Brain (organoid and tissue), 16 donors: ENCODE measurements at places on chromosomes 6 and 20. TPM values are rescaled to one million over a fixed set of nuclear protein-coding genes. Genes with fewer than 3 reads are reported as not detected.

DNA sequence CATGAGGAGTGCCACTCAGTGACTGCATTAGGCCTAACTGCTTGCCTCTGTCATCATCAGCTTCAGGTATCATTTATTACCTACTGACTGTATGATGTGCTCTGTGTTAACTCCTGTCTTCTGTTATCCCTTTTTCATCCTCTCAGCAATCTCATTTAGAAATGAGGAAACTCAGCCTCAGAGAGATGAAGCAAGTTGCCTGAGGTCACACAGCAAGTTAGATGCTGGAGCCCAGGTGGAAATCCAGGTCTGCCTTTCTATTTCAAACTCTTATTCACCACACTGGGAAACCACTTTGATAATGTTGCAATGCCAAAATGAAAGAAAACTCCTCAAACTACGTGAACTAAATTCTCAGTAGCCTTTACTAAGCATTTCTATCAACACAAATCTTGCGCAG lies 1.3 kb downstream of the FERMT1 start:
- DNase-seq: no peak

- no peak for DNase-seq
Observed at GRCh38 chr6:157688275-157688959, 134.6 kb upstream of the SNX9 start.

DNA sequence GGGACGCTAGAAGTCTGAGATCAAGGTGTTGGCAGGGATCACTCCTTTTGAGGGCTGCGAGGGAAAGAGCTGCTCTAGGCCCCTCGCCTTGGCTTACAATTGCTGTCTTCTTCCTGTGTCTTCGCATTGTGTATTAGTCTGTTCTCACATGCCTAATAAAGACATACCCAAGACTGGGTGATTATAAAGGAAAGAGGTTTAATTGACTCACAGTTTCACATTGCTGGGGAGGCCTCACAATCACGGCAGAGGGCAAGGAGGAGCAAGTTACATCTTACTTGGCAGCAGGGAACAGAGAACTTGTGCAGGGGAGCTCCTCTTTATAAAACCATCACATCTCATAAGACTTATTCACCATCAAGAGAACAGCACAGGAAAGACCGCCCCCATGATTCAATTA lies 102.5 kb upstream of the ASF1A start:
- DNase-seq: no peak

DNA sequence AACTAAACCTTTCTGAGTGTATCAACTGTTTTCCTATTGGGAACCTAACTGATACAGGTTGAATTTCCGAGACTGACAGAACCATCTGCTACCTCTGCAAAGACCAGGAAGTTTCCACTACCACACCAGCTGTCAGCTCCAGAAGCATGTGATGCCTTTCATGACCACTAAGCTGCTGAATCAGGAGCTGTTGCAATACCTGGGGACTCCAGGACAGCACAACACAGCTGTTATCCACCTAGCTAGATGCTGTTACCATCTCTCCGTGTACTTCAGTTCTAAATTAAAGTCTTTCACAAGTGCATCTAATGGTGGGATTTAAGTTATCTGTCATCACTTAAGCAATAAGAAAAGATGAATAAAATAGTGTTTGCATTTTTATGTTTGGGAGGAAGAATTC lies 158.2 kb upstream of the IMPG1 start:
- DNase-seq: peak; percentile 31

Gene PCK1
- polyA plus RNA-seq: 0.70 TPM

DNA sequence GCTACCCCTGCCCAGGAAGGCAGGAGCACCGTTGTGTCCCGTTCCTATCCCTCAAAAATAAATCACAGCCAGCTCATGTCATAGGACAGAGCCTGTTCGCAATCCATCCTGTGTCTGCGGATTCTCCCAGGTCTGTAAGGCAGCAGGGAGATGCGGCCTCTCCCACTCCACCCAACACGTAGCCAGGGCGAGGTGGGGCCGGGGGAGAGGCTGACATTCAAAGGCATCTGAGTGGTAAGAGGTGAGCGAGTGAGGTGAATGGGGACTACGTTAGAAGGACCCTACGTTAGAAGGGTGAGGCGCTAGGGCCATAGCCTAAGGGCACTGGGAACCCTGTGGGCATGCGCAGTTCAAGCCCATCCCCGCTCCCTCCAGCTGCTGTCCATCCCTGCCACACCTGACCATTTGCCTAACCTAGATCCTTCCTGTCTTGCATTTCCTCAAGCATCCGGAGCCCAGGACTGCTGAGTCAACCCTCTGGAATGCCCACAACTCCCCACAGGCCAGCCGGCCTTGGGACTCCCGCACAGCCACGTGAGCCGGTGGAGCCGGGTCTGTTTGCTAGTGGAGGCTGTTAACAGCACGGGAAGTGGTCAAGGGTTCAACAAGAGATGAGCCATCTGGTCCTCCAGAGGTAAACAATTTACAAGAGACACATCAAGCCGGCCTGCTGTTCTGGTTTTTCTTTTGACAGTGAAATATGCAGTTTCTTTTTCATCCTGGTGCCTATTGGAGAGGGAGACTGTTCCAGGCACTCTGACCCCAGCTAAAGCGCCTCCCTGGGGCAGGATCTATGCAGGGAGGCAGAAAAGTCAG lies 45.9 kb downstream of the RIPOR3 start:
- no peak for DNase-seq

GRCh38 chr6:105952772-105953690 lies 133.1 kb upstream of the PRDM1 start:
- DNase-seq: no peak

GRCh38 chr6:105601541-105602236 lies 198.8 kb upstream of the PREP start:
- no peak for DNase-seq

Gene PSORS1C1
- not detected for polyA plus RNA-seq

- DNase-seq: no peak
Observed at GRCh38 chr6:19472850-19473249, 364.3 kb upstream of the ID4 start.

- no peak for DNase-seq
Observed at GRCh38 chr20:17822039-17822438, 122.3 kb downstream of the BANF2 start.

Gene CST5
- not detected for polyA plus RNA-seq

DNA sequence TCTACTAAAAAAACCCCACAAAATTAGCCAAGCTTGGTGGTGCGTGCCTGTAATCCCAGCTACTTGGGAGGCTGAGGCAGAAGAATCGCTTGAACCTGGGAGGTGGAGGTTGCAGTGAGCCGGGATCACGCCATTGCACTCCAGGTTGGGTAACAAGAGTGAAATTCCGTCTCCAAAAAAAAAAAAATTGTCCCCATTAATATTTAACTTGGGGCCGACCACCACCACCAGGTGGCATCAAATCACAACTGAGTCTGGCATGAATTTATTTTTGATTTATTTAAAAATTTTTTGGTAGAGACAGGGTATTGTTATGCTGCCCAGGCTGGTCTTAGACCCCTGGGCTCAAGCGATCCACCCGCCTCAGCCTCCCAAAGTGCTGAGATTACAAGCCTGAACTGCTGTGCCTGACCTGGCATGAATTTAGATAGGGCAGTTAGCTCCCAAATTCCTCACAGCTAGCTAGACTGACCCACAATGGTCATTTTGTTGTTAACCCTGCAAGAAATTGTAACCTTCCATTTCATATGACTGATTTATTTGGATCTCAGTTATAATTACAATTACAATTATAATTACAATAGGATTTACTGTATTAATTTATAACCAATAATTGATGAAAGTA lies 17.1 kb upstream of the BEND3 start:
- DNase-seq: peak; percentile 60

- no peak for DNase-seq
Observed at GRCh38 chr6:144153260-144153659, 2.9 kb downstream of the STX11 start.
